A549 (cell line): ENCODE measurements at places on chromosomes 1 and 21.

DNA sequence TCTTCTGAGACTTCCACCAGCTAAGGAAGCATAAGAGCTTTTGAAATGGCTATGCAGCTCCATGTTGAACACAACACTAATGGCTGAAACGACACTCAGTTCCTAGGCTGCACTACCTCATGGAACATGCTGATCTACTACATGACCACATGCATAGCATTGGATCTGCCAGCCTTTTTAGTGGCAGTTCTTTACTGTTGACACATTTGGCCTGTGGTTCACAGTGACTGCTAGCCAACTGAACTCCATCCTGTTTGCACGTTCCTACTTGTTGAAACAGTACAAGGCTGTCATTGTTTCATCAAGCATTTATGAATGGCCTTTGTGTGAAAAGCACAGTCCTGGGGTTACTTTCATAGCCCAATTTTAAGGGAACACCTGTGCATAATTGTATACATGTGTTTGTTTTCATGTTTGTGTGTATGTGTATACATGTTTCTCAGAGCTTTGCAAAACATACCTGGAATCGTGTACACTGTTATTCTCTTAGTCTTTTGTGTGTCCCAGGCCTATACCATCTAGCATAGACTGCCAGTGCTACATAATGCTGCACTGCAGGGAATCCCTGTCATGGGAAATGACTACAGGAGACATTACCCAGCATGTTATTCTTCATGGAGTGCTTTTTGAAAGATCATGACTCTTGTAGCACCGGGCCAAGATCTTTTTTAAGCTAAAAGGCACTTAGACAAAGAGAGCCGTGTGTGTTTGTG is 179.6 kb upstream of the ESRRG start:
- DNase-seq = no peak

GRCh38 chr1:42381280-42381673 is 685 bp downstream of the RIMKLA start:
- no peak for DNase-seq

DNA sequence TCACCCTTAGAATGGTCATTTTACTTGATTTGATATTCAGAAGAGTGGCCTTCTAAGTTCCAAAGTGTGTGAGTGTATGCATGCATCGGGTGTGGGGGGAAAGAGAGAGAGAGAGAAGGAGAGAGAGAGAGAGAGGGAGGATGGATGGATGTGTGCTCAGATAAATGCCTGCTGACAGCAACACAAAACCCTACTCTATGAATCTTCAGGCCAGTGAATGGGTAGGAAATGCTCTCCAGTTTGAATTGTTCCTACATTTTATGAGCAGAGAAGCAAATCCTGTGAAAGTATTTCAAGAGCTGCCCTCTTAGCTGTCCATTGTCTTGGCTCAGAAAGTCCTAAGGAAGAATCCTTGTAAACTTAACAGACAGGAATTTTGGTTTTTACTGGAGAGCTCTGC is 7.4 kb downstream of the JAM2 start:
- DNase-seq = no peak

- no peak for DNase-seq
These were observed 95.4 kb upstream of the KLHDC7A start for GRCh38 chr1:18385239-18385790.

DNA sequence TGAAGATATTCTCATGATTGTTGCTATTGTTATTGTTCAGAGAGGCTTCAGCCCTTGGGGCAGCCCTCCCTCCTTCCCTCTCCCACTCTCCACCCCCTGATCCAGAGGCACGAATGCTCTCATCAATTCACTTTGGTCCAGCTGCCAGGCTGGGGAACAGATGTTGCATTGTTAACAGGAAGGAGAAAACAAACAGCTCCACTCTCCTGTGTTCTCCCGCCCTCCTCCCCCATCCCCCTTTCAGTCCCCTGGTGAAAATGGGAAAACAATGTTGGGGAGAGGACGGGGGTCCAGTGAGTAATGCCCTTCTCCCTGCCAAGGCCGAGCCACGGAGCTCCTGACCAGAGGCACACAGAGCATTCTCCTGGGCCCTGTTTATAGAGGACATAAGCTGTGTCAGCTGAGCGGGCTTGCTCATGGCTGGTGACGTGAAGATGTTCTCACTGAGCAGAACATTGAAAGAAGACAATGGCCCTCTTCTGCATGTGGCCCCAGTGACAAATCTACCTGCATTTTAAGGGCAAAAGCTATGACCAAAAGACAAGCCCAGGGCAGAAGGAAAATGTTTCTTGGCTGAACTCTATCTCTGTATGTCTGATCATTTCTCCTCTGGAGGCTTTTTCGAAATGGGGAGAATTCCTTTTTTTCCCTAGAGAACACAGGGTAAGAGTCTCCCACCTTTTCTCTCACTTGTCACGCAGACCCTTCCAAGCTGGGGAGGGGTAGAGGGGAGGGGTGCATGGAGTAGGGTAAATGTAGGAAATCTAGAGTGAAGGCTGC is 111.7 kb downstream of the GLUL start:
- no peak for DNase-seq

DNA sequence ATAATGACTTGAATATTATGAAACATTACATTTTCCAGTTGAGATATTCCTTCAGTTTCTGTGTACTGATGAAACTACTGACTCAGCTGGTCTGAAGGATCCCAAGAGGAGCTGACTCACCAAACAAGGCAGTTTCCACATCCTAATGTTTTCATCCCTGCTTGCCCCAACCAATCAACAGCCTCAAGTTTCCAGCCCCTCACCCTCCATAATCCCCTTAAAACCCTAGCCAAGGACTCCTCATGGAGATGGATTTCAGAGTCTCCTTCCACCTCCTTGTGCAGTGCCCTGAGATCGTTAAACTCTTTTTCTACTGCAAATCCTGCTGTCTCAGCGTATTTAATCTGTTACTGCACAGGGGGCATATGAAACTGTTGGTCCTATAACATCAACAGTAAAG is 83.1 kb upstream of the HAO2 start:
- peak; percentile 8 for DNase-seq

GRCh38 chr21:34042735-34043134 is 30.6 kb upstream of the MRPS6 start:
- DNase-seq = no peak

DNA sequence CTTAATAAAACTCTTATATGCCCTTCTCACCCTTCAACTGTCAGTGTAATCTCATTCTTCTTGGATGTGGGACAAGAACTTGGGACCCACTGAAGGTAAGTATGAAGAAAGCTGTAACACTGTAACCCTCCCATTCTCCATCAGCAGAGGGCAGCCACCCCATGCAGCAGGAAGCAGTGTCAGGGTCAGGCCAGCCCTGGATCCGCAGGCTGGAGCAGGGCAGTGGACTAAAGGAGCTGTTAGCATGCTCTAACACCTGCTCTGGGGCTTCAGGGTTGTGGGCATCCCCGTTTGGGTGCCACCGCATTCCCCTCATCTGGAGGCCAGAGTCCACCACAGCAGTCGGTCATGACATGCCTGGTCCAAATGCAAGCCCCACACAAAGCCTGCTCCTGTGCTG is 156.5 kb downstream of the HIVEP3 start:
- DNase-seq = no peak

DNA sequence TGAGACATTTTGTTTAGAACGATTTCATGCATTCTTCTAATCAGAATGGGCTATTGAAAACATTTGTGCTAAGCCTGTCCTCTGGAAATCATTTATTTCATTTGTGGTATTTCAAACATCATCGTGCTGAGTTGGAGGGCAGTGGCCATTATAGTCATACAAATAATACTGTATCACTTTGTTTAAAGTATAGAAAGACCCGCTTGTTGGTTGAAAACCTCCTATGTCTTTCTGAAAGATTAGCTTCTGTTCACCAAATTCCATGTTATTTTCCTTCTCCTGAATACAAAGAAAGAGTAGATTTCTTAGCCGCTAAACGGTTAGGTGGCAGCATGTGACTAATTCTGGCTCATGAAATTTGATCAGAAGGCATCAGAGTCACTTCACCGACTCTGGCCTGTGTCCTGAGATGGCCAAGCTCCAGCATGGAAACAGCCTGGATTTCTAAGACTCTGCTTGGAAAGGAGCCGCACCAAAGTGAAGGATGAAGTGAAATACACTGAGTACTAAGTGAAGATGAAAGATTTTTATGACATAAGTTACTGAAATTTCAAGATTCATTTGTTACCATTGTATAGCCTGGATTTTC is 355.1 kb downstream of the USP25 start:
- DNase-seq = no peak

GRCh38 chr1:46130606-46131005 is 1.8 kb downstream of the PIK3R3 start:
- no peak for DNase-seq

GRCh38 chr1:206102292-206102936 is 14.8 kb downstream of the AVPR1B start:
- no peak for DNase-seq

DNA sequence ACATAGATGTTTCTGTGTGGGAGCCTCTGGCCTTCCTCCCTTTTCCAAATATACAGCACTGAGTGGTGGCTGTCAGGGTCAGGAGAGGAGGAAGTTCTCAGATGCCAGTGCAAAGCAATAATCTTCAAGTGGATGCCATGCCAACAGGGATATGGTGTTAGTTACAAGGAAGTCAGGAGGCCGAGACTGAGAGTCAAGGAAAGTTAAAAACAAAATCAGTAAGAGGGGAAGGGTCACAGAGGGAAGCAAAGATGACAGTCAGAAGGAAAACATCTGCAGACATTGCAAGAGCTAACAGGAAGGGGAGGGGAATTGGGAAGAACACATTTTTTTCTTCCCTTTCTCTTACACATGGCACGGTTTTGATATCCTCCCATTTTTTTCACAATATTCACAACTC is 691.4 kb downstream of the ADGRL2 start:
- DNase-seq = no peak

- DNase-seq = no peak
These were observed 16.8 kb upstream of the ETV3 start for GRCh38 chr1:157154940-157155514.

DNA sequence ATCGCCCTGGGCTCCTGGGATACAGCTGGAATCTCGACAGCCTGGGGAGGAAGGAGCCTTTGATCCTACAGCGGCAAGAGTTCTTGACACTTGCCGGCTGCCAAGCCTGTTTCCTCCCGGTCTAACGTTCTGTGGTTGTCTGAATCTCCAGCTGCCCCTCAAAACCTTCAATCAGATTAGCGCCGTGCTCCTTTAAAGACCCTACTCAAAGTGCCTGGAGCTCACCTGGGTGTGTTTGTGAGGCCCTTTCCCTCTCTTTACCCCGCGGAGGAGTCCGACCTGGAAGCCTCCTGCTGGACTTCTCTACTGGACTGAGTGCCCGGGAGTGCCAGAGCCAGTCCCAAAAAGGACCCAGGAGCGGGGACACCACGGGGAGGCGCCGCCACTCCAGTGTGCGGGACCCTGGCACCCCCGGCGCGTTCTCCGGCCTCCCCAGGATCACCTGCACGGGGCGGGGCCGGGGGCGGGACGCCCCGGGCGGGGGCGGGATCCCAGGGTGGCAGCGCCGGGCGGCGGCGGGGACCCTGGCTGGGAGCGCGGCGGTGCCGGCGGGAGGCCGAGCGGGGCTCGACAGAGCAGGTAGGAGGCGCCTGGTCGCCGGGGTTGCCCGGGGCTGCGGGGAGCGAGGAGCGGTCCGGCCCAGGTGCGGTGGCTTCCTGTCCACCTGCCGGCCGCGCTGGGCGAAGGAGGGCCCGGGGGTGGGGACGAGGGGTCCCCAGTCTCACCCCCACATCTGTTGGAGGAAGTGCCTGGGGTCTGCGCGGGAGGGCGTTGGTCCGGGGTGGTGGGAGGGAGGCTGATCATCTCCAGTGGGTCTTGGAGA is at the start of gene NCMAP:
TSS of gene NCMAP (plus strand) at position 497 of the 823 bp plus-strand sequence. CDS start 39,344 bp downstream, outside the sequence.
- DNase-seq = no peak

DNA sequence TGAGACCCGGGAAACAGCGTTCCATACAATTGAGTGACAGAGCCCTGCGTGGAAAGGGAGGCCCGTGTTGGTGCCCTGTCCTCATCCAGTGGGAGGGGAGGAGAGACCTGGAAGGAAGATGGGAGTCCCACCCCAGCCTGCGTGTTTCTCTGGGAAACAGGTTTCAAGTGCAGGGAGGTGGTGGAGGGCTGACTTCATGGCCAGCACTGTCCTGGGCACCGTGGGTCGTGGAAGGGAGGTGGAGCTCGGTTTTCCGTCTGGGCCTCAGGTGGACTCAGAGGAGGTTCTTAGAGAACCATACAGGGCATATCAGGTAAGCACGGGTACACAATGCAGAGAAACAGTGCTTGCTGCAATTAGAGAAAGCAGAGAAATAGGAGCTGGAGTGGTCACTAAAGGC is 222.6 kb downstream of the CAMTA1 start:
- DNase-seq = no peak
